ENCODE measurements at places on chromosomes 5 and 9. TPM values are rescaled to one million over a fixed set of nuclear protein-coding genes. Genes with fewer than 3 reads are reported as not detected.

LRRC8A gene
- 41.4 TPM for total RNA-seq

DROSHA gene
- 34.4 TPM for total RNA-seq

PFN3 gene
- total RNA-seq = not detected

UGT3A2 gene
- not detected for total RNA-seq

TLR4 gene
- 0.08 TPM for total RNA-seq

LRRC26 gene
- 1.0 TPM for total RNA-seq

CAST gene
- total RNA-seq = 193 TPM

AHRR gene
- total RNA-seq = 3.5 TPM

GRM6 gene
- not detected for total RNA-seq

DRD1 gene
- 0.77 TPM for total RNA-seq

BARHL1 gene
- not detected for total RNA-seq

LYRM7 gene
- 2.8 TPM for total RNA-seq

MRPS30 gene
- 40.6 TPM for total RNA-seq

SPINK5 gene
- total RNA-seq = not detected

SHOC1 gene
- not detected for total RNA-seq

ZNF366 gene
- total RNA-seq = not detected

ABLIM3 gene
- 5.7 TPM for total RNA-seq

DNAH5 gene
- total RNA-seq = 0.93 TPM

CBY3 gene
- not detected for total RNA-seq

PCDHA9 gene
- not detected for total RNA-seq

KLHL3 gene
- total RNA-seq = 0.06 TPM

DDX4 gene
- total RNA-seq = not detected

ZBED3 gene
- 4.5 TPM for total RNA-seq

PKD2L2 gene
- not detected for total RNA-seq

GFI1B gene
- total RNA-seq = 0.15 TPM

CLIC3 gene
- total RNA-seq = 2.4 TPM

C6 gene
- not detected for total RNA-seq

FBP2 gene
- total RNA-seq = not detected

HTR1A gene
- not detected for total RNA-seq

PLAC8L1 gene
- total RNA-seq = 0.49 TPM

ENG gene
- 0.09 TPM for total RNA-seq

PHF24 gene
- 0.07 TPM for total RNA-seq

DOCK8 gene
- total RNA-seq = 0.55 TPM

IRF1 gene
- total RNA-seq = 33.4 TPM

MAP1B gene
- total RNA-seq = 45.2 TPM

COL5A1 gene
- 37.9 TPM for total RNA-seq

OMD gene
- not detected for total RNA-seq

DAB2IP gene
- 14.0 TPM for total RNA-seq

PCDHB11 gene
- 0.11 TPM for total RNA-seq

NIPAL4 gene
- total RNA-seq = 11.0 TPM

CLK4 gene
- total RNA-seq = 11.0 TPM

CMBL gene
- 22.2 TPM for total RNA-seq

IL4 gene
- total RNA-seq = not detected

CDH10 gene
- total RNA-seq = 0.16 TPM

MARCOL gene
- not detected for total RNA-seq

IFNK gene
- total RNA-seq = not detected

SYNPO gene
- 30.7 TPM for total RNA-seq

GHR gene
- not detected for total RNA-seq

FRRS1L gene
- total RNA-seq = 0.15 TPM

IL5 gene
- not detected for total RNA-seq

FAM151B gene
- total RNA-seq = 2.1 TPM

PLEKHG4B gene
- 0.56 TPM for total RNA-seq

SAXO1 gene
- not detected for total RNA-seq

CARTPT gene
- not detected for total RNA-seq

IL3 gene
- total RNA-seq = not detected

Measured in A549 treated with DMSO at 1 μM for 4 hours (cell line).